ENCODE measurements at places on chromosomes 11 and 22. TPM values are rescaled to one million over a fixed set of nuclear protein-coding genes. Genes with fewer than 3 reads are reported as not detected.

DNA sequence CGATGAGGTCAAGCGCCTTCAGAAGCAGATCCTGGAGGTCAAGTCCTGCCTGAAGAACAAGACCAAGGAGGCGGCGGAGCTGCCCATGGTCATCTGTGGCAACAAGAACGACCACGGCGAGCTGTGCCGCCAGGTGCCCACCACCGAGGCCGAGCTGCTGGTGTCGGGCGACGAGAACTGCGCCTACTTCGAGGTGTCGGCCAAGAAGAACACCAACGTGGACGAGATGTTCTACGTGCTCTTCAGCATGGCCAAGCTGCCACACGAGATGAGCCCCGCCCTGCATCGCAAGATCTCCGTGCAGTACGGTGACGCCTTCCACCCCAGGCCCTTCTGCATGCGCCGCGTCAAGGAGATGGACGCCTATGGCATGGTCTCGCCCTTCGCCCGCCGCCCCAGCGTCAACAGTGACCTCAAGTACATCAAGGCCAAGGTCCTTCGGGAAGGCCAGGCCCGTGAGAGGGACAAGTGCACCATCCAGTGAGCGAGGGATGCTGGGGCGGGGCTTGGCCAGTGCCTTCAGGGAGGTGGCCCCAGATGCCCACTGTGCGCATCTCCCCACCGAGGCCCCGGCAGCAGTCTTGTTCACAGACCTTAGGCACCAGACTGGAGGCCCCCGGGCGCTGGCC lies 11.0 kb downstream of the RASD2 start:
- no peaks in the 10 kb centered on the region for H3K27me3 ChIP-seq
- peaks cover 4% of the 10 kb centered on the region for H3K4me1 ChIP-seq
- H3K27ac ChIP-seq: no peak overlapping the region
- H3K36me3 ChIP-seq: no peaks in the 10 kb centered on the region
- DNase-seq: no peak

DNA sequence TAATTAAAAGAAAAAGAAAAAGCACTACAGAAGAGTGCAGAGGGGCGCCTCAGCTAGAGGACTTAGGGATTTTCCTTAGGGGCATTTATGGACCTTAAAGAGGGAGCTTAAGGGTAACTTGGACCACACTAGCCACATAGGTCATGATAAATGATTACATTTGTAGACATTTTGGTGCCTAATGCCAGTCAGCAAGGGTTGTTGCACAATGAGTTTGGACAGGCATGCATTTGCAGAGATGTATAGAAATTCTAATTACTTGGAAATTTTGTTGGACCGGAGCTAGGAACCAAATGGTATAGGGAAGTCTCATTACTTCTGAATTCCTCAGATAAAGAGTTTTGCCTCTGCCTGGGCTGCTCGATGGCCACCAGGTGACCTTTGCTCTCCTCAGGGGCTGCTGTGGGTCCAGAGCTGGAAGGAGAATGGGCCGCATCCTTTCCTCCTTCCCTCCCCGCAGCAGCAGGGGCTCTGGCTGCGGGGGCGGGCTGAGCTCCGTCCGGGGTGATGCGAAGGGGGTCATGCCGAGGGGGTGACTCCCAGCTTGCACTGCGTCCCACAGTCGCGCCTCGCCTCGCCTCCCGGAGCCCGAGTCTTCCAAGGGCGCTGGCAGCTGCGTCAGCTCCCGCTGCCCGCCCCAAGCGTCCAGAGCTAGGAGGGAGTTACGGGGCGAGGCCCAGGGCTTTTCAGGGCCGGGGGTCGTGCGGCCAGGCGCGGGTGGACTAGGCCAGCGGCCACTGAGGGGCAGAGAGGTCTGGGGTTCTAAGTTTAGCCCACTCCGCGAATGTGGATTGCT lies 20.3 kb upstream of the MALAT1 start:
- no peaks in the 10 kb centered on the region for H3K27me3 ChIP-seq
- no peak overlapping the region for H3K27ac ChIP-seq
- no peak for DNase-seq

GRCh38 chr11:10803676-10804075 lies 5.0 kb downstream of the EIF4G2 start:
- no peak overlapping the region for H3K4me3 ChIP-seq
- no peak for DNase-seq
- H3K4me1 ChIP-seq: peaks cover 10% of the 10 kb centered on the region
- peaks cover 23% of the 10 kb centered on the region for H3K36me3 ChIP-seq
- no peaks in the 10 kb centered on the region for H3K27me3 ChIP-seq

DNA sequence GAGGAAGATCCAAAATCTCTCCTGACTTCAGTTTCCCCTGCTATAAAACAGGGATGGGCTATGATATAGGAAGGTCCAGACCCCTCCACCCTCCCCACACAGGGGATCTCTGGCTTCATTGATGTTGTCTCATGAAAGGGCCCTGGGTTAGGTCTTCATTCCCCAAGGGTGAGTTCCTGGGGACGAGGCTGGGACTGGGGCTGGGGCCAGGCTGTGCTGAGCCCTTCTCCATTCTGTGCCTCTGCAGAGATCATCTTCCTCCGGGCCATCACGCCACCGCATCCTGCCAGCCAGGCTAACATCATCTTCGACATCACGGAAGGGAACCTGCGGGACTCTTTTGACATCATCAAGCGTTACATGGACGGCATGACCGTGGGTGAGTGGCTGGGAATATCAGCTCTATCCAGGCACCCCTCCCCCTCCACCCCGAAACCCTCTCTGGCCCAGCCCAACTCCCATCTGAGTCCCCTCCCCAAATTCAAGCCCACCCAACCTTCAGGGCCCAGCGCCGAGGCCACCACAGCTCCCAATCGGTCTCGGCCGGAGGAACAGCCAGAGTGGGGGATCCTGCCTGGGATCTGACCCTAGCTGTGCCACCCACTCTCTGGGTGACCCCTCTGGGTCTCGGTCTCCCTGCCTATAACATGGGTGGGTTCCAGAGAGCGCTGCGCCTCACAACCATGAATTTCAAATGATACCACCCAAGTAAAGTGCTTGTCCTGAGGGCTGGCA lies 74.2 kb downstream of the FBLN1 start:
- no peak for DNase-seq
- H3K4me3 ChIP-seq: no peak overlapping the region
- no peaks in the 10 kb centered on the region for H3K4me1 ChIP-seq
- no peak overlapping the region for H3K27ac ChIP-seq

DNA sequence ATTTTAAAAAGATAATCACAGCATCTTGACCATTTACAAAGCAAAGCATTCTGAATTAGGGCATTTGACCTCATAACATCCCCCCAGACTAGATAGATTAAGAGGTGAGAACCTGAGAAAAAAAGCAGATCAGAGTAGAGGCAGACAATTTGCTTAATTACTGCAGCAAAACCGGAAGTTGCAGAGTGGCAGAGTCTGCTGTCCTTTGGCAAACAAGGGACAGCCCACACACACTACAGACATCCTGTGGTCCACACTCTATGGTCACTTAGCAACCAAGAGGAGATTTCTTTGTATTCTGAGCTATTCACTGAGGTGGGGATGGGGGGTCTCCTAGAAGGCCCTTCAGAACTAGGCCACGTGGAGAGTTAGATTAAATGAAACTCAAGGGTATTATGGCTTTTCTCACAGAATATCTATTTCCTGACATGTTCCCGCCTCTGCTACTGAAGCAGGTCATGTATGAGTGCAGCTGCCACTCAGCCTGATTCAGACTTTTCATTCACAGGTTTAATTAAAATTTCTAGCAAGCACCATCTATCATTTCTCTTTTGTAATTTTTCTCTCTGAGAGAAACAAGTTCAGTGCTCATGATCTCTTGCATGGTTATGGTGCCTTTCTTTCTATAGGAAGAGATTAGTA lies 48.5 kb downstream of the SVIP start:
- no peaks in the 10 kb centered on the region for H3K36me3 ChIP-seq
- no peak overlapping the region for H3K4me3 ChIP-seq
- no peak for DNase-seq
- peaks cover 11% of the 10 kb centered on the region for H3K4me1 ChIP-seq
- H3K27ac ChIP-seq: no peak overlapping the region
- no peaks in the 10 kb centered on the region for H3K27me3 ChIP-seq

Gene MS4A3
- not detected for total RNA-seq

DNA sequence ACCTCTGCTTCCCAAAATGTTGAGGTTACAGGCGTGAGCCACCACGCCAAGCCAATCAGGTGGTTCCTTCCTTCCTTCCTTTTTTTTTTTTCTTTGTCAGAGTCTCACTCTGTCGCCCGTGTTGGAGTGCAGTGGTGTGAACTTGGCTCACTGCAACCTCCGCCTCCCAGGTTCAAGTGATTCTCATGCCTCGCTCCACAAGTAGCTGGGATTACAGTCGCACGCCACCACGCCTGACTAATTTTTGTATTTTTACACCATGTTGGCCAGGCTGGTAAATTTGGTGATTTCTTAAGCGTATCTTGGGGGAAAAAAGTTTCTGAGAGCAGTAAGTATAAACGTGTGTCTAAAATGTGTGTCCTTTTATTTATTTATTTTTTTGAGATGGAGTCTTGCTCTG lies 18.2 kb upstream of the SPINDOC start:
- no peak overlapping the region for H3K27ac ChIP-seq
- no peak overlapping the region for H3K4me3 ChIP-seq
- no peaks in the 10 kb centered on the region for H3K4me1 ChIP-seq
- H3K27me3 ChIP-seq: no peaks in the 10 kb centered on the region
- no peak for DNase-seq

Gene OR8G1
- not detected for total RNA-seq

Gene NUP160
- 53.1 TPM for total RNA-seq

Gene SCGB1A1
- total RNA-seq: not detected

Gene HTR3B
- total RNA-seq: not detected

- 0 out of 2 replicates have a peak, but pooled peaks cover under 1% of the 10 kb centered on the region for H3K36me3 ChIP-seq
- no peak for DNase-seq
- no peak overlapping the region for H3K27ac ChIP-seq
- no peak overlapping the region for H3K4me3 ChIP-seq
- H3K27me3 ChIP-seq: no peaks in the 10 kb centered on the region
These were observed 33.4 kb downstream of the ARFGAP2 start for GRCh38 chr11:47143322-47143721.

Gene MRGPRX3
- total RNA-seq: not detected

DNA sequence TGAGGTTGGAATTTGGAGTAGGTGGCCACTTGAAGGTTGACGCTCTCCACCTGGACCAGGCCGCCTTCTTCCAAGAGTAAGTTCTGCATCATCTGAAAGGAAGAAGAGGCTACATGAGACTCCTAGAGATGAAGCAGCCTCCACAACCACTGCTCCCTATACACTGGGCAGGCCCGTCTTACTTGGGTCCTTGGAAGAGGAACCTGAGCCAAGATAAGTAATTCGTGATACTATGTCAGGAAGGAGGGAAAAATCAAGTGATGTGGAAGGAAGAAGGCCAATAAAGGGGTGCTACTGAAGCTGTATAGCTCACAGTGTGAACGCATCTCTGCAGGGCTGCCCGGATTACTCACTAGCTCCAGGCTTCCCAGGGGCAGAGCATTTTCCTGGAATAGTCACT lies 11.1 kb downstream of the UFD1 start:
- no peak overlapping the region for H3K27ac ChIP-seq
- H3K27me3 ChIP-seq: no peaks in the 10 kb centered on the region
- DNase-seq: no peak

DNA sequence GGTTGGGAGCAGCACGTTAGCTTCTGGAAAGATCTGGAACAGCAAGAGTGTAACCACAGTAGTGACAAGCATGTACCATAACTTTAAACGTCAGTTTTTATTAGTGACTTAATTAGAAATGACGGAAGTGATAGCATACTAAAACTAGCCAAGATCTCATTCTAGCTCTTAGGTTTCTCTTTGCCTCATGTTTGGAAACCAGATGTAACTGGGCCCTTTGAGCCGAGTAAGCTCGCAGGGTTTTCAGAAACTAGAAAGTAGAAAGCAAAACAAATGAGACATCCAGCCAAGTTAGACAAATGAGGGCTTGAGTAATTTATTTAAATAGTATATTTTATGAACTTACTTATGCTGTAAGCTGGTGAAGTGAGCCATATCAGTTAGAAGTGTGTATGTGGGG lies 40.2 kb upstream of the SLC5A12 start:
- H3K27me3 ChIP-seq: no peaks in the 10 kb centered on the region
- no peak for DNase-seq
- H3K27ac ChIP-seq: no peak overlapping the region
- H3K4me3 ChIP-seq: no peak overlapping the region
- H3K4me1 ChIP-seq: no peaks in the 10 kb centered on the region

Gene TRIOBP
- total RNA-seq: 20.5 TPM

DNA sequence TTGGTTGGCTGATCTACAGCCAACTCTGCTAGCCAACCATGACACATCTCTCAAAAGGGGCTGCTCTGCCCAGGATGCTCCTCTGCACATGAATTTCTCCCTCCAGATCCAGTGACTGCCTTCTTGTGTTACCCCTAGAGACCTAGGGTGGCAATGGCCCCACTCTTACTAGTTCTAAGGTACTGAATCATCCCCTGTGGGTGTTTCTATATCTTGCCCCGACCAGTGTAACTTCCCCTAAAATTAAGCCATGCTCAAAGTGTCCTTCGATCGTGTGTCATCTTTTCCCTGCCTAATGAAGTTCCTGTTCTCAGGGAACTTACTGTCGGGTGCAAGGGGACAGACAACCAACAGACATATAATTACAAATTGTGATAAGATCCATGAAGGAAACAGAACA lies 113.3 kb downstream of the FAM76B start:
- DNase-seq: no peak
- no peak overlapping the region for H3K27ac ChIP-seq
- peaks cover 7% of the 10 kb centered on the region for H3K4me1 ChIP-seq
- H3K27me3 ChIP-seq: no peaks in the 10 kb centered on the region

DNA sequence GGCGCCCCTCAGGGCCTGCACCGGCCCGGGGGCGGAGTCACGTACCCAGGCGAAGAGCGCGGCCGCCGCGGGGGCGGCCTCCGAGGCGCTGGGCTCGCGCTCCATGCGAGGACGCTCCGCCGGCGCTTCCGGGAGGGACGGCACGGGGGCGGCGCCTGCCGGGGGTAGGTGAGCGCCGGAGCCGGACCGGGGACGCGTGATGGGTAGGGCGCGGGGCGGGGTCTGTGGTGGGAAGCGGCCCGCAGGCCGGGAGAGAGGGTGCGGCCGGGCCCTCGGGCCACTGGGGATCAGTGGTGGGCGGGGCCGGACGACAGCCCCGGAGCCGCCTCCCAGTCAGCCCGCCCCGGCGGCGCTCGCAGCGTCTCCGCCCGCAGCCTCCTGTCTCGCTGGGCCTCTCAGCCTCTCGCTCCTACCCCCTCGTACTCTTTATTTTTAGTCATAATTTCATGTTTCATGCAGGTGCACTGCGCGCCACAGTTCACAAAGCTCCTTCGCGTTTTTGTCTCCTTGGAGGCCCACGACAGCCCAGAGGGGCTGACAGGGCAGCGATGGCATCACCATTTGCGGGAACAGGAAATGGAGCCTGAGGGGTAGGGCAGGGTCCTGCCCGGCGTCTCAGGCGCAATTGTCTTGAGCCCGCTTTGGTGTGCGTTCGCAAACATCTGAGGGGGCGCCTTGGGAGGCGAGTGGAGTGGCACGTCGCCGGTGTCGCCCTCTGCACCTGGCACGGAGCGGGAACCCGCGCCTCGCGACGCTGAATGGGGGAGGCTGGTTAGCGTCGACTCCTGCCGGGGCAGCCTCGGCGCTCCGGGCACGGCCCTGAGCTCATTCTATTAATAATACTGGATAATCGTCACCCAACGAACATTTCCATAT lies at the start of gene SERGEF:
Gene SERGEF (minus strand): TSS at position 142 of the 876 bp plus-strand sequence. CDS start 37 bp downstream, at position 105.
- H3K4me1 ChIP-seq: peaks cover 23% of the 10 kb centered on the region
- H3K27me3 ChIP-seq: no peaks in the 10 kb centered on the region
- peak; percentile 75 for DNase-seq
- H3K27ac ChIP-seq: peak within 1 kb of the TSS; percentile 78
- H3K4me3 ChIP-seq: peak within 1 kb of the TSS; percentile 88

Gene CADM1
- total RNA-seq: 0.38 TPM

GRCh38 chr11:113494021-113494420 lies 18.8 kb upstream of the DRD2 start:
- no peak for DNase-seq
- no peak overlapping the region for H3K4me3 ChIP-seq
- no peaks in the 10 kb centered on the region for H3K27me3 ChIP-seq

- no peak overlapping the region for H3K27ac ChIP-seq
- no peaks in the 10 kb centered on the region for H3K4me1 ChIP-seq
- no peaks in the 10 kb centered on the region for H3K36me3 ChIP-seq
- H3K27me3 ChIP-seq: no peaks in the 10 kb centered on the region
These were observed 1.3 kb downstream of the MRPL23 start for GRCh38 chr11:1948389-1948788.

Gene APOA4
- not detected for total RNA-seq
